ENCODE measurements at places on chromosomes 11 and 22. TPM values are rescaled to one million over a fixed set of nuclear protein-coding genes. Genes with fewer than 3 reads are reported as not detected.

Gene TTC36
- 7.2 TPM for total RNA-seq

Gene FGF3
- not detected for total RNA-seq

Gene RNASEH2C
- total RNA-seq: 17.2 TPM

Gene ESAM
- 4.4 TPM for total RNA-seq

Gene OVCH2
- not detected for total RNA-seq

Gene BLID
- total RNA-seq: 18.8 TPM

Gene FOLR2
- total RNA-seq: 4.1 TPM

Gene XKR3
- total RNA-seq: not detected

Gene TMEM218
- total RNA-seq: 25.0 TPM

All from parietal lobe (tissue), 2 donors.